Fibroblast of the aortic adventitia (primary cell): ENCODE measurements at places on chromosomes 2 and 18. TPM values are rescaled to one million over a fixed set of nuclear protein-coding genes. Genes with fewer than 3 reads are reported as not detected.
A peak's percentile ranks its signal among the peaks of the same experiment; 100 is the strongest.

GRCh38 chr2:112474844-112475486 lies 7.0 kb upstream of the TTL start:
- peak; percentile 39 for DNase-seq

- peak; percentile 75 for DNase-seq
Observed at GRCh38 chr18:11859903-11860407, 8.7 kb downstream of the CHMP1B start.

- DNase-seq = no peak
Observed at GRCh38 chr2:70019096-70019495, 57.7 kb upstream of the ASPRV1 start.

The SGPP2 gene
- total RNA-seq = not detected in 2 replicates

The AQP4 gene
- total RNA-seq = not detected in 2 replicates

The GALNT3 gene
- total RNA-seq = 0.49 and 3.1 TPM in 2 replicates

GRCh38 chr18:47204908-47205522 lies 28.9 kb upstream of the IER3IP1 start:
- peak; percentile 52 for DNase-seq

DNA sequence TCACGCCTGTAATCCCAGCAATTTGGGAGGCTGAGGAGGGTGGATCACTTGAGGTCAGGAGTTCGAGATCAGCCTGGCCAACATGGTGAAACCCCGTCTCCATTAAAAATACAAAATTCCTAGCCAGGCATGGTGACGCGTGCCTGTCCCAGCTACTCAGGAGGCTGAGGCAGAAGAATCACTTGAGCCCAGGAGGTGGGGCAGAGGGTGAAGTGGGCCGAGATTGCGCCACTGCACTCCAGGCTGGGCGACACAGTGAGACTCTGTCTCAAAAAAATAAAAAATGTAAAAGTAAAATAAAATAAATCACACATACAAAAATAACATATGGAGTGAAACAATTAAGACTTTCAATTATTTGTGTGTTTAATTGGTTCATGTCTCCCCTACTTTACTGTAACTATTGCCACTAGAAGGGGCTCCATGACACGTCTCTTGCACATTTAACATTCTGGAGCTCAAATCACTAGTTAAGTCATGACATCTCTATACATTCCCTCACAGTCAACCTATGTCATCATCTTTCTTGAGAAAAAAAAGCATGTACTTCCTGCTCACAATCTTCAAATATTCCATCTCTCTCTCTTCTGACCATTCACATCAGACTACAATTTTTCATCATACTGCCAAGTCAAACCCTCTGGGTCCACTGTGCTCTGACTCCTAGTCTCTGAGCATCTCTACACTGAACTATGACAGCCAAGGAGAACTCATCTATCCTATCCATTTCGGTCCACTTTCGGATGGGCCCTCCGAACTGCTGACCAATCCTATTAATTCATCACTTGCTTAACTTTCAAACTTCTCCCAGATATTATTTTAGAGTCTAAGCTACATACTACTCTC lies 6.7 kb downstream of the GFPT1 start:
- DNase-seq = peak; percentile 22

GRCh38 chr2:9297156-9297555 lies 90.5 kb downstream of the ASAP2 start:
- DNase-seq = peak; percentile 28

DNA sequence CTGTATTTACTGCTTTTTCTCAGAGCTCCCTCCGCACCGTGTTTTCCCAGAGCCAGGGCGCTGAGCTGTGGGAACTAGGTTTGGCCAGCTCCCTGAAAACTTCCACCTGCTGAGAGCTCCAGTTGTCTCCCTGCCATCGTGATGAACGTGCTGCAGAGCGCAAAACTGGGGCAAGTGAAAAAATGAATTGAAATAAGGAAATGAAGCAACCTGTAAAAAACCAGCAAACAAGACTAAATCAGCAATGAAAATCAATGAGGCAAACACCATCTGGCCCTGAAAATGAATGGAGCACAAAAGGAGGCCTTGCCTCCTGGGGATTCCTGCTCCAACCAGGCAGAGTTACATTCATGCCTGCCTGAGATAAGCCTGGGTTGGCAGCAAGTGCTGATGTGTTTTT lies 129.9 kb downstream of the MARCHF4 start:
- no peak for DNase-seq

DNA sequence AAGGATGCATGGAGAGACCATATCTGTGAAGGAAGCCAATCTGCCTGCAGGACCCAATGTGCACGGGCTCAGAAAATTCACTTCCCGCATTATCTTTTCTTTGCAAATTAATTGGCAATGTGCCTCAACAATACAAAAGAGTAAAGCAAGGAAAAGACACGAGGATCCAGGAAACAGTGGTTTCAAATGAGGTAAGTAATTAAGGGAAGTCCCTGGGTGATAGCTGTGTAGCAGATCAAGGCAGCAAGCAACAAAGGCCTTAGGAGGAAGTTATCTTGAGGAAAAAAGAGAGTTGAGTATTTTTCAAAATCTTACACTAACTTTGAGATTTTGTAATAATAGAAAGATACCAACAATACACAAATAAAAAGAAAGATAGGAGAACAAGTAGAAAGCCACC lies 44.3 kb upstream of the TGIF1 start:
- no peak for DNase-seq

DNA sequence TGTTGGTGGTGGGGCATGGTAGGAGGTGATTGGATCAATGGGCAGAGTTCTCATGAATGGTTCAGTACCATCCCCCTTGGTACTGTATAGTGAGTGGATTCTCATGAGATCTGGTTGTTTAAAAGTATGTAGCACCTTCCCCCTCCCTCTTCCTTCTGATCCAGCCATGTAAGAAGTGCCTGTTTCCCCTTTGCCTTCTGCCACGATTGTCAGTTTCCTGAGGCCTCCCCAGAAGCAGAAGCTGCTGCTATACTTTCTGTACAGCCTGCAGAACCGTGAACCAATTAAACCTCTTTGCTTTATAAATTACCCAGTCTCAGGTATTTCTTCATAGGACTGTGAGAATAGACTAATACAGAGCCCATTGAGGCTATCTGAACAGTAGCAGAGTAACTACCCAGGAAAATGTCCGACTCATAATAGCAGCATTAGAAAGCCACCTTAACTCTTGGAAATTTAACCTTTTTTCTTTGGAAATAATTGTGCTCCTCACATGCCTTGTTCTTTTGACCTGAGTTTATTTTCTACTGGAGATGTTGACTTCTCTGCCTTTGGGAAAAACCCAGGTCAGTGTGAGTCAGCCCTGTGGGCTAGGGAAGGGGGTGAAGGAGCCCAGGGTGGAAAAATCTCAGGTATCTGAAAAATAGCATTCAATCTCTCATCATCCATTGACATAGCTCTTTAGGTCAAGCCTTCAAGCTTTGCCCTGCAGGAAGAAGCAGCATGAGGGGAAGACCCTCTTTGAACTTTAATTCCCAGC lies 18.1 kb downstream of the CYP1B1 start:
- DNase-seq = no peak

- DNase-seq = no peak
Observed at GRCh38 chr2:71291398-71291797, 40.2 kb upstream of the ZNF638 start.

The STON1 gene
- 24.6 and 79.9 TPM in 2 replicates for total RNA-seq

- no peak for DNase-seq
Observed at GRCh38 chr2:219443016-219443696, 8.5 kb downstream of the SPEG start.

The TCF7L1 gene
- 3.5 and 3.7 TPM in 2 replicates for total RNA-seq

GRCh38 chr18:59651071-59651470 lies 46.2 kb downstream of the CCBE1 start:
- DNase-seq = no peak

GRCh38 chr2:148586522-148587128 lies 57.9 kb upstream of the EPC2 start:
- no peak for DNase-seq

- DNase-seq = no peak
Observed at GRCh38 chr18:8288472-8289195, 320.6 kb upstream of the RAB12 start.

DNA sequence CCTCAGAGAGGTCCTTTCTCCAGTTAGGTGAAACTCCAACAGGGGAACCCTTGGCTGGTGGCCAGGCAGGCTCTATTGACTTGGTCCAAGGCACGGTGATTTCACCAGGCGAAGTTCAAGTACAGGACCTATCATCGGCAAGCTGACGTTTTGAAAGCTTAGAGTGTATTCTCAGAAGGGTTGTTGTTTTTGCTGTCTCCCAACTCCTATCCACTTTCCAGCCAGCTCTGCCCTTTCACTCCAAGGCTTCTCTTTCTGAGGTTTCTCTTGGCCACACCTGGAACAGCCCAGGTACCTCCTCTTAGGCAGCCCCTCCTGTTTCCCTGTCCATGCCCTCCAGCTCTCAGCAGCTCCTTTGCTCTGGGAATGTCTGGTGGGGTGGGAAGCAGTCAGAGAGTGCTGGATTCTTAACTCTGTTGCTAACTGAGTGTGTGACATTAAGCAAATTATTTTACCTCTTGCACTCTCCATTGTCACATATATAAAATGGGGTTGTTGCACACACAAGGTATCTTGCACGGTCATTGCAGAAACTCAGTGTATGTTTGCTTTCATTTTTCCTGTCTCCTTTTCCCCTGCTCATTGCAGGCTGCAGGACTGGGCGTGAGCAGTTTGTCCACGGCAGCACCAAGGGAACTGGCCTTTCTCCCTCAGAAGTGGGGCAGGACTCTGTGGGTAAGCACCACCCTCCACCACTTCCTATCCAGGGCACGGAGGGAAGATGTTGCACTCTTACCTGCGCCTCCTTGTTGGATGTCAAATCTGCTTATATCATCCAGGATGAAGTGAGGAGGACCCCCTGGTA lies 30.2 kb downstream of the CAPN13 start:
- no peak for DNase-seq

GRCh38 chr2:175575346-175576258 lies 394.1 kb upstream of the ATP5MC3 start:
- DNase-seq = no peak

- DNase-seq = no peak
Observed at GRCh38 chr2:36967236-36967876, 1.0 kb upstream of the STRN start.

GRCh38 chr2:10205162-10205475 lies 82.6 kb downstream of the RRM2 start:
- DNase-seq = no peak

DNA sequence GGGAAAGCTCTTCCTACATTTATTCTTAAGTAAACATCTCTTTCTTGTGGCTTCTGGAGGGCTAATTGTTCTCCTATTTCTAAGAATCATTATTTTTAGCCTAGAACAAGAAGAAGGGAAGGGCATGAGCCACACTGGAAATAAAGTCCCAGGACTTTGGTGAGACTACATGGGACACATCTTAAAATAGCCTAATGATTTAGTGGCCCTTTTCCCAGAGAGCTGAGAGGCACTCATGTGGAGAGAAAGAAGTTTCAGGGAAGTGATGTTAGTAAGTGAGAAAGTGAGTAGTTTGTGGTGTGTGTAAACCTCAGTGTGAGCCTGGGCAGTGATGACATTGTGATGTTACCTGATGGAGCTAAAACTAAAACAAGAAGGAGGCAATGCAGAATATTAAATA lies 14.6 kb downstream of the ITGA4 start:
- DNase-seq = no peak

- DNase-seq = no peak
Observed at GRCh38 chr2:48480526-48480925, 49.4 kb upstream of the STON1 start.

DNA sequence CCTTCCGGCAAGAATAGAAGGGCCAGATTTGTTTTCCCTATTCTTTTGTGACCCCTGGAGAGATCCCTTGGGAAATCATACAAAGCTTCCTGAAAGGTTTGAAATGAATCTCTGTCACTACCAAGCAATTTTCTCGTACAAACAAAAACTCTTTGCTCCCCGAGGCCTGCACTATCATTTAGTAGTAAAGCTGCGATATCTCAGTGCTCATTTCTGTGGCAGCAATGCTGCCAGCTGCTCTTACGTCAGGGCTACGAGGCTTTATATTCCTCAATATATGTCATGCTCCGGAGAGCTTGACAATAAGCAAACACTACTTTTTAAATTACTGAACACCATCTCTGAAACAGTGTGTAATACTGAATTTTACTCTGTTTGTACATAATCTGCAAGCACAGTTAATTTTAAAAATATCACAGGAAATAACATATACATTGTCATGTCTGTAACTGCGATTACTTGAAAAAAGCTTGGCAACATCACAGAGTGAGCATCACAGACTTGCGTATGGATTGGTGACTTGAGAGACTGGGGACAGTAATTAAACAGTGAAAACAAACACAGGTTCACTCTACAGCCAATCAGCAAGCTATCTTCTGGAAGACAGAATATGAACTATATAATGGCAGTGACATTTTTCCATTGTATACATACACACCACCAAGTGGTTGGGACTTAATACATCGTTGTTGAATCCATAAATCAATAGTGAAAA lies 403.3 kb upstream of the NETO1 start:
- peak; percentile 1 for DNase-seq

GRCh38 chr2:127637236-127637630 lies 8.7 kb upstream of the GPR17 start:
- no peak for DNase-seq

DNA sequence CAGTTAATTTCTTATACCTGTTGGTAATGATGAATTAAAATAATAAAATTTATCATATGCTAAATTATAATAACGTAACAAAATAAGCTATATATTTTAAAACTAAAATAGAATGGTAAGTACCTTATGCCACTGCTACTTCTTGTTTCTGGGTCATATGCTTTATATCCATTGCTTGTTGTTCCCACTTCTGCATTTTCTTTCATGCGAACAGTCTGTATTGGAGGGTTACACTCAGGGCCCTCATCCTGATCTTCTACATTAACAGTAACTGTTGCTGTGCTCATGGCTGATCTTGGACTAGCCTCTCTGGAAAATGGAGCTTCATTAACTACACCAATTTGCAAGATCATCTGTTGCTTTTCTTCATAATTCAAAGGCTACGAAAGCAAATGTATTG lies 22.2 kb downstream of the DSC2 start:
- no peak for DNase-seq

The DHRS9 gene
- 0.36 TPM in 1 of 2 replicates, not detected in the other for total RNA-seq

DNA sequence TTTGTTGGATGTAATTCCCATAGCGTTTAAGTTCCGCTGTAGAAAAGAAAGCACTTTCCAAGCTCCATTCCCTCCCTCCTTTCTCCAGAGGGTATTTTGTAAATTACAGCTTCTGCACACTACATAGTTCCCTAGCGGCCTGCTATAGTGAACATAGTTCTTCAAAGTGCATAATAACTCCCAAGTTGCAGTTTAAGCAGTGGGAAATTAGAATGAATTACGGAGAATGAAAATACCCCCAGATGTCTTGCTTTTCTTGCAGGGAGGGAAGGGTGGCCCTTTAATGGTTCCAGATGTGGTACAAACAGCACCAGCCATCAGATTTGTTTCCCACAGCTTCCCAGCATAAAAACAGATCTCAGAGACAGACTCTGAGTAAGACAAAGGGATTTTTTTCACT lies 893.9 kb downstream of the SUCLG1 start:
- no peak for DNase-seq

The CAPG gene
- total RNA-seq = 131 and 144 TPM in 2 replicates

GRCh38 chr2:61262699-61263098 lies 100.7 kb downstream of the C2orf74 start:
- DNase-seq = no peak

- DNase-seq = no peak
Observed at GRCh38 chr18:13409997-13410396, 191.4 kb downstream of the LDLRAD4 start.
